Lung microvascular endothelial cell (primary cell): ENCODE measurements at places on chromosomes 3 and 15. TPM values are rescaled to one million over a fixed set of nuclear protein-coding genes. Genes with fewer than 3 reads are reported as not detected.

ZNF502 gene
- 2.0 and 2.6 TPM in 2 replicates for total RNA-seq

FAM107A gene
- 0.20 and 2.2 TPM in 2 replicates for total RNA-seq

ABHD5 gene
- 9.1 and 9.8 TPM in 2 replicates for total RNA-seq

PEX5L gene
- not detected in 2 replicates for total RNA-seq

ARID3B gene
- 1.3 and 2.8 TPM in 2 replicates for total RNA-seq

ADCY5 gene
- total RNA-seq = under 0.01 and 1.4 TPM in 2 replicates

CFAP44 gene
- total RNA-seq = 0.22 and 0.79 TPM in 2 replicates

DNA sequence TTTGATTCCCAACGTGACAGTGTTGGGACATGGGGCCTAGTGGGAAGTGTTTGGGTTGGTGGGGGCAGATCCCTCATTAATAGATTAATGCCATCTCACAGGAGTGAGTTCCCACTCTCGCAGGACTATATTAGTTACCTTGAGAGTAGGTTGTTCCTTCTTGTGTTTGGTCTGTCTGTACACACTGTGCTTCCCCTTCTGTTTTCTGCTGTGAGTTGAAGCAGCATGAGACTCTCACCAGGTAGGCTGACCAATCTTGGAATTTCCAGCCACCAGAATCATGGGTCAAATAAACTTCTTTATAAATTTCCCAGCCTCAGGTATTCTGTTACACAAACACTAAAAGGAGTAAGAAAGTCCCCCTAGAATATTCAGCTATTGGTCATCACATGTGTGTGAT, 145.4 kb downstream of the ERC2 start:
- no peak for DNase-seq

GRCh38 chr3:141876381-141876890, at the start of gene ATP1B3:
ATP1B3 (plus strand) TSS chr3:141876643; CDS start chr3:141876802, 159 bp downstream.
- peak; percentile 87 for DNase-seq

- no peak for DNase-seq
These were observed 70.9 kb upstream of the ST8SIA2 start for GRCh38 chr15:92322566-92323355.

DNA sequence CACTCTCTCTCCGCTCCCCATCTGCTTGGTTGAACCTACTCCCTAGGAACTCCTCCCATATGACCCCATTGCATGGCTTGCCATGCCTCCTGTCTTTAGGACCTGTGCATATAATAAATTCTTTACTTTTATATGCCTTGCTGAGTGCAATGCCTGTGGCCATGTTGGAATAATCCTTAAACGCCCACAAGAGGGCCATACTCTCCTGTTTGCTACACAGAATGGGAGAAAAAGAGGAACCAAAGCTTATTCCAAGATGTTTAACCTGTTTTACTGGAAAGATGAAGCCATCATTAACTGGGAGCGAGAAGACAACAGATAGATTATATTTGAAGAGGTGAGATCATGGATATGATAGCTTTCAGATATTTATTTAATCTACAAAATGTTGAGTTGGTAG, 1097.8 kb downstream of the NAALADL2 start:
- no peak for DNase-seq

DNA sequence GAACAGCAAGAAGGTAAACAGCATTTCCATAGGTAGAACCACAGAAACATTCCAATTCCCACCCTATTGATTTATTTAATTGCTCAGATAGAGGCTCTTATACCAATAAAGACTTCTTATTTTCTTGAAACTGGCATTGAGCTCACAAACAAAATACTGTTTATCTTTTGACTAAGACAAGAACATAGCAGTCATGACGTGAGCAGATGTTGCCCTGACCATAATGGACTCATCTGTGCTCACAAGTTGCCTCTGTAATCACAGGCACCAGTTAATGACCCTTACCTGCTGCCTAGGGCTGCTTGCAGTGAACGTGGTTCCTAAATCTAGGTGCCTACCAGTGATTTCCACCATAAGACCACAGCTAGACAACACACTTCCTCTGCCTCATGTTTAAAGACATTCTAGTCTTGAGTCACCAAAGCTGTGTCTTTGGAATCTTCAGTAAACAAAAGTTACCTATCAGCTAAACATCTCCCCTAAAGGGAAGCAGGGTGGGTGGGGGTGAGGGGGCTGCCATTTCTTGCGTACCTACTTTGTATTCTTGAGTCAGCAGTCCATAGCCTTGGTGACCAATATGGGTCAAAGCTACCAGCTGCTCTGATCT, 2.1 kb downstream of the FYCO1 start:
- no peak for DNase-seq

DNA sequence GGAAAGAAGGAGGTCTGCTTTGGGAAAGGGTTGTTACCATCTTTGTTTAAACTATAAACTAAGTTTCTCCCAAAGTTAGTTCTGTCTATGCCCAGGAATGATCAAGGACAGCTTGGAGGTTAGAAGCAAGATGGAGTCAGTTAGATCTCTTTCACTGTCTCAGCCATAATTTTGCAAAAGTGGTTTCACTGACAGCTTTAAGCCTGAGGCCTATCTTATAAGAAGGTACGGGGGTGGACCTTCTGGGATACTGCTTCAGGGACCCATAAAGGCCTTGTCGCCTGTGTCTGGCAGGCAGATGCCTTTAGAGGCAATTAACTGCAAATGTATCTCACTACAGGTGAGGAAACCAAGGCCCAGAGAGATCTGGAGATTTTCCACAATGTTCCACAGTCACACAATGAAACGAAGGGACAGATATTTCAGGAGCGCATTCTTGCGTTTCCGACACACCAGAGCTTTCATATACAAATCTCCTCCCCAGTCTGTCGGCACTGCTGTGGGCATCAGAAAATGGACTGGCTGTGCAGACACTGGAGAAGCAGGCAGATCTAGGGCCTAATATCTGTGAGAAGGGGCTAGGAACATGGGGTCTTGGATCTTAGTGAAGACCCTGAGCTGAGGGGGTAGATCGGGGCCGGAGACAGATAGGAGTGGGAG, 169.5 kb upstream of the SMAD3 start:
- DNase-seq = no peak

GRCh38 chr3:168168743-168169142, 73.0 kb upstream of the GOLIM4 start:
- no peak for DNase-seq

- DNase-seq = no peak
These were observed 134.5 kb upstream of the PRICKLE2 start for GRCh38 chr3:64359735-64360134.

DNA sequence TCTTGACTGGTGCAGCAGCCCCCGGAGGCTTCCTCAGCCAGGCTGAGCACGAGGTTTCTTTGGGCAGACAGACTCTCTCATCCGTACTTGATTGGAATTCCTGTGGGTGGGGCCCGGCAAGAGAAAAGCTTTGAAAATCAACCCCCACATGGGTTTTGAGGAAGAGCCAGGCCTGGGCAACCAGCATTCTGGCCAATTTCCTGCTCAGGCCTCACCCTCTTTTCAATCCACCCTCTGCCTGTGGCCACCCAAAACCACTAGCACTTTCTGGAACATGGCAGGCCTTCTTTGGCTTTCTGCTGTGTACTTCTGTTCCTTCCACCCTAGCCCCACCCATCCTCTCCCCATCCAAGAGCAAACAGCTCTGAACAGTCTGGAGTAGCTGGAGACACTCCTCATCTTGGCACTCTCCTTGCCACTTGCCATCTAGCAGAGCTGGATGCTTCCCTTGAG, 5.9 kb downstream of the MYO5C start:
- DNase-seq = no peak

GRCh38 chr3:67653425-67654098, 850 bp downstream of the SUCLG2 start:
- no peak for DNase-seq

- DNase-seq = no peak
These were observed 36.3 kb downstream of the PAK2 start for GRCh38 chr3:196775938-196776337.

- no peak for DNase-seq
These were observed 13.2 kb upstream of the CNTN6 start for GRCh38 chr3:1079662-1080061.

GRCh38 chr3:184368586-184369183, 7.2 kb downstream of the POLR2H start:
- DNase-seq = peak; percentile 80
